Urinary bladder (tissue), 4 donors: ENCODE measurements at places on chromosomes 2 and 18. TPM values are rescaled to one million over a fixed set of nuclear protein-coding genes. Genes with fewer than 3 reads are reported as not detected.

DNA sequence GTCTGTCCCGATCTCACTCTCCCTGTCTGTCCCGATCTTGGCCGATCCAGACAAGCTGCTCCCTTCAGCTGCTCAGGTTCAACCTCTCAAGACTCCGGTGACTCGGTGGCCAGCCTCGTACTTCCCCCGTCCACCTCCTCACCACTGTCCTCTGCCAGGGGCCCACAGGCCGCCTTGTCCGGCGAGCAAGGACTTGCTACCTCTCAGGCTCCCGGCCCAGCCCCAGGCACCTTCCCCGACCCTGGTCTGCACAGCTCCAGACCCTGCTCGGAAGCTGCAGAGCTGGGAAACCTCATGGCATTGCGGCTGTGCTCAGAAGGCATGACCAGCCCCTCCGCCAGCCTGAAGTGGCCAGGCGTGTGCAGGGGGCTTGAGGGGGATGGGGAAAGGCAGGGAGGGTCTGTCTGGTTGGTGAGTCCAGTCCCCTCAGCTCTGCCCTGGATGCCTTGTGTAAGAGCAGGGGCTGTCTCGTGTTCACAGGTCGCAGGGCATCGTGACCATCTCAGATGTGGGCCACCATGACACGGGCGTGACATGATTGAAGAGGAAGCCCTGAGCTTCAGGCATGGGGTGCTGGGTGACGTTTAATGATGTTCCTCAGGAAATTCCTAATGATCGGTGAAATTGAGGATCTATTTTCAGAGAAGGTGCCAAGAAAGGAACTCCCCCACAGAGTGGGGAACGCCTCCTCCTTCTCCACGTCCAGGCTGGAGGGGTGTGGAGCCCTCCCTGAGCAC is 121.2 kb upstream of the CTDP1 start:
- no peak for DNase-seq

GRCh38 chr2:119126650-119127049 is 31.9 kb downstream of the C1QL2 start:
- no peak for DNase-seq

- DNase-seq = no peak
Measured at GRCh38 chr2:200136655-200137054, 169.8 kb upstream of the SPATS2L start.

GRCh38 chr2:193816008-193816407 is 1621.3 kb upstream of the TMEFF2 start:
- no peak for DNase-seq

DNA sequence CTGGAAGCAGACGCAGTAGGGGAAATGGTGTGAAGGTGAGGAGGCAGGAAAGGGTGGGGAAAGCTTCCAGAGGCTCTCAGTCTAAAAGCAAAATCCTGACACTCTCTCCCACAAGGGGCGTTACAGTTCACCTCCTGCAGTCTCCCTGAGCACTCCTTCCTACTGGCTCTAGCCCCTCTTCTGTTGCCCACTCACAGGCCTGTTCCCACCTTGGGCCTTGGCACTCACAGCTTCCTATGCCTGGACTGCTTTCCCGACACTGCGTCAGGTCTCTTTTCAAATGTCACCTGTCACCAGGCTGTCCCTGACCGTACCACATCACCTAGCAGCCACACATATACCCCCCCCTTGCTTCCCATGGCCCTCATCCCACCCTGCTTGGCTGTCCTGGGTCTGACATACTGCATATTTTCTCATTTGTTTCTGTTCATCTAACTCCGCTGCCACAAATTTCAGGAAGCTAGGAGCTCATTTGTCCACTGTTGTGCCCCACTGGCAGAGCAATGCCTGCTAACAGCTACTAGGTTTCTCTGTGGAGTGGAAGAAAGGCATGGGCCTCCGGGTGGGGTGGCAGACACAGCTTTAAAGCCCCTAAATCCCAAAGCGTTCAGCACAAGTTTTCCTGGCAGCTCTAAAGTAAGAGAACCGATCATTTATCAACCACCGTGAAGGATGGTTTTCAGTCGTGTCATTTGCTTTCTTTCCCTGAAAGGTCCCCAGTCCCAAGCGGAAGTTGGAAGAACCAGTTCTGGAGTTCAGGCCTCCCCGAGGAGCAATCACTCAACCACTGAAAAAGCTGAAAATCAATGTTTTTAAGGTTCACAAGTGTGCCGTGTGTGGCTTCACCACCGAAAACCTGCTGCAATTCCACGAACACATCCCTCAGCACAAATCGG is 118.8 kb downstream of the ZNF532 start:
- no peak for DNase-seq

- DNase-seq = no peak
Measured at GRCh38 chr2:28687171-28687570, 64.5 kb upstream of the PPP1CB start.

- no peak for DNase-seq
Measured at GRCh38 chr2:241030333-241030680, 31.9 kb downstream of the SNED1 start.

DNA sequence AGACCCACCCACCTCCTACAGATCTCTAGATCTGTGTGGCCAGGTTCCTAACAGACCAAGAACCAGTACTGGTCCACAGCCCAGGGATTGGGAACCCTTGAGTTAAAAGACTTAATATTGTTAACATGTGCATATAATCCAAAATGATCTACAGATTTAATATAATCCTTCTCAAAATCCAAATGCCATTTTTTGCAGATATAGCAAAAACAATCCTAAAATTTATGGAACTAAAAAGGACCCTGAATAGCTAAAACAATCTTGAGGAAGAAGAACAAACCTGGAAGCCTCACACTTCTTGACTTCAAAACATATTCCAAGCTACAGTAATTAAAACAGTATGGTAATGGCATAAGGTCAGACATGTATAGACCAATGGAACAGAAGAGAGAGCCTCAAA is 206.9 kb upstream of the SIX2 start:
- DNase-seq = no peak

DNA sequence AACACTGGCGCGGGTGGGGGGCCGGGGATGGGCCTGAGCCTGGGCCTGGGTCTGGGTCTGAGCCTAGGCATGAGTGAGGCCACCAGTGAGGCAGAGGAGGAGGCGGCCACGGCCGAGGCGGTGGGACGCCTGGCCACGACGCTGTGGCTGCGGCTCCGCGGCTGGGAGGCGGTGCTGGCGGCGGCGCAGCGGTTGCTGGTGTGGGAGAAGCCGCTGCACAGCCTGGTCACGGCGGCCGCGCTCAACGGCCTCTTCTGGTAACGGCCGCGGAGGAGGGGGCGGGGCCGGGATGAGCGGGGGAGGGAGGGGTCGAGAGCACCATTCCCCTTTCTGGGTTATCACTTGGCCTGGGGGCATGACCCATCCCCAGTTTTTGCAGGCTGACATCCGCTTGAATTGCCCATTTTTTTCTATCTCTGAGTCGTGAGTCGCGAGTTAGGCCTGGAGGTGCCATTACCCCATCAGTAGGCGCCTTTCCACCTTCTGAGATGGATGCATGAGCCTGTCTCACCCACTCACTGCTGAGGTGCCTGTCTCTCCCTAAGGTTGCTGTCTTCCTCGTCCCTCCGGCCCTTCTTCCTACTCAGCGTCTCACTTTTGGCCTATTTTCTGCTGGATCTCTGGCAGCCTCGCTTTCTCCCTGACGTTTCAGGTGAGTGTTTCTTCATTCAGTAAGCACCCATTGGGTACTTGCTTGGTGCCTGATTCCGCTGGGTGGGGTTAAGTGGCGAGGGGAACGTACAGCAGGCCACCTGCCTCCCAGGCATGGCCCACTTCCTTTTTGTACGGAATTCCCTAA is 501 bp downstream of the RETREG2 start:
- DNase-seq = no peak

DNA sequence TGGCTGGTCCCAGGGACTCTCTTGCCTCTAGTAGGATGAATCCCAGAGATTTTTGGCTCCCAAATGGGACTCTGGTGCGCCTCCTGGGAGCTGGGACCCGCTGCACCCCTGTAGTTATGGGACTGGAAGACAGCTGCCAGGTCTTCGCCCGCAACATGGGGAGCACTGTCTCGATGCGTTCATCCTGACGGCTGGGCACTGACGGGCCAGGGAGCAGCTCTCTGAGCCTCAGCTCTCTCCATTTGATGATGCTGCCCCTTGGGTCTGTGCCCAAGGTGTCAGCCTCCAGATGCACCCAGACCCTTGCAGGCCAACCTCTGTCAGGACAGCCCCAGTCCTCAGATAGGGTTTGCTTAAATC is 9.3 kb upstream of the ARMC9 start:
- no peak for DNase-seq

GRCh38 chr18:2027756-2028155 is 543.5 kb downstream of the METTL4 start:
- DNase-seq = no peak

GRCh38 chr18:425106-425745 is 75.3 kb downstream of the COLEC12 start:
- DNase-seq = no peak

DNA sequence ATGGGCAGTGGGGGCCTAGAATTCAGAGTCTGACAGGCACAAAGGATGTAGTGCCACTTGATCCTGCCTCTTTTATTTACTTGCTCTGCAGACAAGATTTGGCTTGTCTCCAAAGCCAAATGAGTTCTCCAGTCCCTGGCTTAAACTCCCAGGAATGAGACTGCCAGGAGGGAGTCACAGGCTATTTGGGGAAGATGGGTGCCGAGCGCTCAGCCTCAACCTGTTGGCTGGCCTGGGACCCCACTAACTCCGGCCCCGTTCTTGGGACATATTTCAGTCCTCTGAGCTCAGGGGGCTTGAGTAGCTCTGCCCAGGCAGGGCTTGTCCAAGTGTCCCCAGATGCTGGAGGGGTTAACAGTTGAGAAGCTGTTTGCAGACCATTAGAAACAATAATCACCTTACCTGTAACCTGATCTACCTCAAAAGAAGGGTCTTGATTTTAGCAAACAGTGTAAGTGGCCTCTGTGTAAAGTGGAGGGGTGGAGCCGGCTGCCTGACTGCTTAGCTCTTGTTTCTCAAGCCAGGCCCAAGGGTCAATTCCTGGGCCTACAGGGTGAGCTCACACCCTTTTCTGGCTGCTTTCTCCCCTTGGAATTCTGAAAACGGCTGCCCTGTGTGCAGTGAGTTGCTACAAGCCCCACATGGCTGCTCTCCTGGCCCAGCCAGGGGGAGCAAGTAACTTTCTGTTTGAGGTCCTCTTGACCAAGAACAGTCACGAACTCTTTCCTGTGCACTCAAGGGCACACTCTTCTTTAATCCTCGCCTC is 27.1 kb upstream of the FZD5 start:
- no peak for DNase-seq

DNA sequence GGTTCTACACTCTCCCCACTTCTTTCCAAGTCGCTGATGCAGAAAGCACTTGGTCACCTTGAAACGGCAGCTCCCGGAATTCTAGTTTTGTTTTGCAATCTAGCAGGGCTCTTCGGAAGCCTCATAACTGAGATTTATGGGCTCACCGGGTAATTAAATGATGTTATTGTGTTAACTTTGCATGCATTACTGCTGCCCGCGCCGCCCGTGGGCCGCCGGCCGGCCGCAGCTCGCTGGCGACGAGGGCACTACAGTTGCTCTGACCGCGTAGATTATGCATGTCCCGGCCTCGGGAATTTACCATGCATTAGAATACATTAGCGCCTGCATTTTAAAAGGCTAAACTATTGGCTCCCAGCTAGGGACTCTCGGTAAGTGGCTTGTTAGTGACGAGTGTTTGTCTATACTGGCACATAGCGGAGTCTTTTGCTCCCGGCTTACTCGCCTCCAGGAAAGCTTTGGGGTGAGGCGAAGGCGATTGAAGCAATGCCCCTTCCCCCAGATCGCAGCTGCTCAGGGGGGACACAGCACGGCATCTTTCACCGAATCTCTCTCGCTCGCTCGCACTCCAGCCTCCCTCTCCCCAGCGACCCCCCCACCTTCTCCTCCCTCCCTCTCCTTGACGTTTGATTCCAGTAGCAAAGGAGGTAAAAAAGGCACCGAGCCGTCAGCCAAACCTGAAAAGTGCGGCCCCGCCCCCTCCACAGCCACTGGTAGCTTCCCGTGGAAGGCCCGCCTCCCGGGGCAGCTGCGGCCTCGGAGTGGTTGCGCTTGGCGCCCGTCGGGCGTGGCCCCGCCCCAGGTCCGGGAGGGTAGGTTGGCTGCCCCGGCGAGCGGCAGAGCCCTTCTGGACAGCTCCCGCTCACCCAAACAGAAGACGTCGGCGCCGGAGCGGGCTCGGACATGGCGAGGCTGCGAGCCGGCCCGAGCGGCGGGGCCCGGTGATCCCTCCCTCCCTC is at the start of gene ONECUT2:
Gene ONECUT2, plus strand, starts transcription at position 839 of the 959 bp plus-strand sequence. CDS start 343 bp downstream, outside the sequence.
- peak; percentile 62 for DNase-seq

- no peak for DNase-seq
Measured at GRCh38 chr2:16018277-16019059, 78.1 kb downstream of the MYCN start.

DNA sequence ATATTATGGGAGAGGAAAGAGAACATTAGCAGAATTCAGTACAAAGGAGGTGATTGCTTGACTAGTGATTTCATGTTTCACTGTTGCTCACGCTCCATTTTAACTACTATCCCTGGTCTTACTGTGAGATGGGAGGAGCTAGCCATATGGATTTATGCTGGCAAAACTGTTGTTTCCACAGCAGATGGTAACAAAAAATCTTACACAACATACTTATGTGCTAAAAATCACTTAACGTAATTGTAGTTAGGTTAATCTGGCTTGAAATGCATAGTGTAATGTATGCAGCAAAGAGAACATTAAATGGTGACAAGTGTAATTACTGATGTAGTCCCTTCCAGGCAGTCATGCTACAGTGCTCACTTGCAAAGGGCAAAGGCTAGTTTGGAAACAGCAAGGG is 155.6 kb upstream of the LYPD1 start:
- DNase-seq = no peak

- no peak for DNase-seq
Measured at GRCh38 chr2:156445296-156446220, 9.4 kb downstream of the GPD2 start.

DNA sequence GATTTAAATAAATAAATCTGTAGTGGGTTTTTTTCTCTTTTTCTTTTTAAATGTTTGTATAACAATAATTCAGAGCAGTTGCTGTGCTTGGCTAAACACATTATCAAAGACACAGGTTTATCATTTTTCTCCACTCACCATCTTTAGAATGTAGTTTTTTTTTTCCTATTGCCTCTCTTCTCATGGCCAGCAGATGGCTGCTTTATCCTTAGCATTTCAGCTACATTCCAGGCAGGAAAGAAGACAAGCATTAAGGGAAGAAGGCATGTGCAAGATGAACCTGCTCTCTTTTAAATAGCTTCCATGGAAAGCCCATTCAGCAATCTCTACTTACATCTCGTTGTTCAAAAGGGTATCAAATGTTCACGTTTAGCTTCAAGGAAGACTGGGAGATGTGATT is 42.6 kb downstream of the ARHGAP15 start:
- no peak for DNase-seq

DNA sequence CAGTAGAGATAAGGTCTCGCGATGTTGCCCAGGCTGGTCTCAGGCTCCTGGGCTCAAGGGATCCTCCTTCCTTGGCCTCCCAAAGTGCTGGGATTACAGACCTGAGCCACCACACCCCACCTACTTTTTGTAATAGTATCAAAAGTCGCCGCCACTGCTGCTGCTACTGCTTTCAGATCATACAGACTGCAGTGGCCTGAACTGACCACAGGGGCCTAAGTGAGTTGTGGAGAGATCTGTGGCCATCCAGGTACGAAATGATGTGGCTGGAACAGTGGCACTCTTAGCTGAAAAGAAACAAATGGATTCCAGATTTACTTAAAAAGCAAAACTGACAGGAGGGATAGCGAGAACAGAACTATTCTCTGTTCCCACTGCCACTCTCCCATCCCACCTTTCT is 32.9 kb upstream of the POMC start:
- no peak for DNase-seq

Gene NCOA1
- total RNA-seq = 107 TPM

Gene DHRS9
- 0.69 TPM for total RNA-seq

Gene TWIST2
- total RNA-seq = 20.5 TPM

Gene CRYBA2
- not detected for total RNA-seq

Gene TPO
- 0.74 TPM for total RNA-seq

Gene EFHD1
- 1.4 TPM for total RNA-seq

Gene CLEC4F
- not detected for total RNA-seq

Gene CPO
- 0.53 TPM for total RNA-seq

Gene SLC5A7
- total RNA-seq = 6.3 TPM
